Sciatic nerve (tissue), 2 donors: ENCODE measurements at places on chromosomes 3 and 15.

DNA sequence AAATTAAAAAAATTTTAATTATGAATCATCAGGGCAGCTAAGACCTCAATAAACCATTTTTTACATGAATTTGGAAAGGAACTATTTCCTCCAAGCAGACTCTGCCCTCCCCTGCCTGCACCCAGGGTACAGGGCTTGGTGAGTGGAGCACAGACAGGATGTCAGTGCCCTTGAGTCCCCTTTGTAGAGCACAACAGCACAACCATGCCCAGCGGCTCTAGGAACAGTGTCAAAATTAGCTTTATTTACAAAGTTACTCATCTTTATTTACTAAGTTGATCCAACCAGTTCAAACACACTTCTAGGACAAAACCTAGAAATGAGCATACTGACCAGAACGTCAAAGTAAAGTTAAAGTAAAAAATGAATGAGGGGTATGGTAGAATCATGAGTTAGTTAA lies 90.6 kb upstream of the TSC22D2 start:
- DNase-seq, result no peak

DNA sequence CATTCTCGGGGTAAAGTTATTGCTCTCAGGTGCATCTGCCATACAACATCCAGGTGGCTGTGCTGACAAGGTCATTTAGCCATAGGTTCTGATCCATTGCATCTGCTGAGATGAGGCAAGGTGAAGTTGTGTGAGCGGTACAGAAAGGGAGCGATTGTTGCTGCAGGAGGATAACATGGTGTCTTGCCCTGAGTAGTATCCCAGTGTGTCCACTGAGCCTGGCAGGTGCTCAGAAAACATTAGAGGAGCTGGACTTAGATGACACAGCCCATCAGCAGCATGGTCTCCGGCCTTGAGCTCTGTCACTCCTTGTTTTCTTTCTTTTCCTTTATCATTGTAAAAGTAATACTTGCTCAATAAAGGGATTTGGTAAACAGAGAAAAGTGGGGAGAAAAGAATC lies 161.1 kb upstream of the ATP10A start:
- no peak for DNase-seq

DNA sequence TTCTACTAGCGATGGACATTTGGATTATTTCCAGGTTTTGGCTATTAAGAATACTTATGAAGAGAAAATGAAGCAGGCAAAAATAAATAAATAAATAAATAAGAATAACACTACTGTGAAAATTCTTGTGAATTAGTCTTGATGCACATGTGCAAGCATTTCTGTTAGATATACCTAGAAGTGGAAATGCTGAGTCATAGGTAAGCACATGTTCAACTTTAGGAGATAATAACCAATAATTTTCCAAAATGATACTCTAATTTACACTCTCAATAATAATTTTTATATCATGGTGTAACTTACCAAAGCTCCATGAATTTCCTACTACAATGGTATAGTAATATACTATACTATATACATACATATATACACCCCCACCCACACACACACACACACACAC lies 23.4 kb downstream of the EMC4 start:
- DNase-seq, result no peak

DNA sequence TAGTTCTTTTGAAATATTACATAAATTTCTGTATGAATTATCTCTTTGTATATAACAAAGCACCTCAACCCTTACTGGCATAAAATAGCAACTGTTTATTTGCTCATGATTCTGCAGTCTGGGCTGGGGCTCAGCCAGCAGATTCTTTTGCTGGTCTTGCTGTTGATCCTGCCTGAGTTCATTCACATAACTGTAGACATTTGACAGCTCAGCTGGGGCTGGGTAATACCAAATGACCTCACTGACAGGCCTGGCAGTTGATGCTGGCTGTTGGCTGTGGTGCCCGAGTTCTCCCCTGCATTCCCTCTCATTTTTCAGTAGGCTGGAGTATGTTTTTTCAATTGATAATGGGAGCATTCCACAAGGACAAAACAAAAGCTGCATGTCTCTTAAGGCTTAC lies 449.9 kb upstream of the GOLIM4 start:
- no peak for DNase-seq

DNA sequence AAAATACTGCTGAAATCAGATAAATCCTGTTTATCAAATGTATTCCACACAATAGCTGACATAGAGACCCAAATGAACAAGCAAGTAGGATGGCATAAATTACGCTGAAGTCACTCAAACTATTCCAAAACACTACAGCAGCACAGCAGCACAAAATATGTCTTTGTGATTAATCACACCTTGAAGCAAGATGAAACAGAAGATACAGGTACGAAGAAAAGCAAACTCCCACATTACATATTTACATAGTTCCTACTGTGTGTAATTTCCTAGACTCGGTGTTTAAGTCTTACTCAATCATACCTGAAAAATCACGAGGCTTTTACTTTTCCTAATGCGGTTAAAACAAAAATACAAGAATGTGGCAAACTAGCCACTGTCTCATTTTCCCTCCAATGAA lies 38.3 kb downstream of the CHSY1 start:
- no peak for DNase-seq

DNA sequence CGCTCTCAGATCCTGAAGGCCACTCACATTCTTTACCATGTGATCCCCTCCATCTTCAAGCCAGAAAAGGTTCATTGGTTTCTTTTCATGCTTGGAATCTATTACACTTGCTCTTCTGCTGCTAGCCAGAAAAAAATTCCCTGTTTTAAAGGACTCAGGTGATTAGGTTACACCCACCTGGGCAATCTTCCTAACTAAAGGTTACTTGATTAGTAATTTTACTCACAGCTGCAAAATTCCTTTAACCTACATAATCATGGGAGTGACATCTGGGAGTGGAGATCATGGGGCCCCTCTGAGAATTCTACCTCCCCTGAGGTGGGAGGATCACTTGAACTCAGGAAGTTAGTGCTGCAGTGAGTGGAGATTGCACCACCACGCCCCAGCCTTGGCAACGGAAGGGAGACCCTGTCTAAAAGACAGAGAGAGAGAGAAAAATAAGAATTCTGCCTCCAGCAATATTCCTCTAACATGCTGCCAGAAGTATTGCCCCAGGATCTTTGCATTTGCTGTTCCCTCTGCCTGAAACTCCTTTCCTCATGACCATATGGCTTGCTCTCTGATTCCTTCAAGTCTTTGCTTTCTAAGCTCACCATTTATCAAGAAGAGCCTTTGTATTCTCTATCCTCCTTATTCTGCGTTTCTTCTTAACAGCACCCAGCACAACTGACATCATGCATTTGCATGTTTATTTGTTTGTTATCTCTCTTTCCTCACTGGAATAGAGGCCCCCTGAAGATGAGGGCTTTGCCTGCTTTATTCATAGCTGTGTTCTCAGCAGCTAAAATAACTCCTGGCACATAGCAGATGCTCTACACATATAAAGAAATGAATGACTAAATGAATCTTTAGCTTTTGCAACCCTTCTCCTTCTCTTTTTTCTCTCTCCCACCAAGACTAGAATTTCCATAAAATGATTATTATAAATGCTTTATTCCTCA lies 68.2 kb downstream of the EDEM1 start:
- no peak for DNase-seq

- DNase-seq, result no peak
Observed at GRCh38 chr3:52887166-52887565, 10.2 kb downstream of the STIMATE start.

DNA sequence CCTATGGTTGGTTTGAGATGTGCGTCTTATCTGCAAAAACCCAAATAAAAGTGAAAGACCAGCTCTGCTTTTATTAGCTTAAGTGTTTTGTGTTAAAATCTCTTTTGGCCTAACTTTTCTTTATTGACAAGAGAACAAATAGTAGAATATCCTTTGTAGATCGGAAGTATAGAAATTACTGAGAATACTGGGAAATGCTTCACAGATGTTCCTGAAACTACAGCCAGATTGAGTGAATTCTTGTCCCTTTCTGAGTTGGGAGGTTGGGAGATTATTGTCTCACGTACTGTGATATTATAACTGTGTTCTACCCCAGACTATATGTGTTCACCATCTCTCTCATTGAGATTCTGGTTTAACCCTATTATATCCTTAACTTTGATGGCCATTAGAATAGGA lies 21.7 kb downstream of the RAB8B start:
- DNase-seq, result no peak

DNA sequence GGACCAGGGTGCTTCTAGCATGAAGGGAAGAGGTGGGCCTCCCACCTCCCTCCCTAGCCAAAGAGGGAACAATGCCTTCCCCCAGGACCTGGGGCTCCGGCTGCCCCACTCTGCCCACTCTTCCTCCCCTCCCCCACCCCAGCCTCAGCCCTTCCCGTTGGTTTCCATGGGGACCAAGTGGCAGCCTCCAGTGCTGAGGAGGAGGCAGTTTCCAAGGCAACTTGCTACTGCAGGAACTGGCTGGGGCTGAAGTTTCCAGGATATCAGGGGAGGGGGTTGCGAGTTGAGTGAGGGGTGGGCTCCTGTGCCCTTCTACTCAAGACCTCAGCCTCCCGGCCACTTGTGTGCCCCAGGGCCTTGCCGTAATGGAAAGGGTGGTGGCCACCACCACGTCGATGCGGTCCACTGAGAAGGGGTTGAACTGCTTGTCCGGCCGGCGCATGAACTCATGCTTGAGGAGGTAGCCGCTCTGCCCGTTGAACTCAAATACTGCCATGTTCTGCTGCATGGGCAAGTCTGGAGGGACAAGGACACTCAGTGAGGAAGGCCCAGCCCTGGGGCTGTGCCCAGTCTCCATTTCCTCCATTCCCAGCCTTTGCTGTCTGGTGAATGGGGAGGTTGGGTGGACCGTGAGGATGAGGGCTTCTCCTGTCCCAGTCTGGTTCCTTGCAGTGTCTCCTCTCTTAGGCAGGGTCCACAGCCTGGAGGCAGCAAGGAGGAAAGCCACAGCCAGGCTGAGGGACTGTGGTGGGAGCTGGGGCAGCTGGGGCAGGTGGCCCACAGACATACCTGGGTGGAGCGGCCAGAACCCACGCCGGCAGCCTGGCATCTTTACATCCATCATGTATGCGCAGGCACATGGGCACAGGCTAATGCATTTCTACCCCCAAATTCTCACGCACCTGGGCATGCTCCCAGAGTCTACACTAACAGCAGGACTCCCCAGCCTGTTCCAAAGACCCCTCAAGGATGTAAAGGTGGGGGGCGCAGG lies 11.3 kb upstream of the ANKRD63 start:
- DNase-seq, result no peak

DNA sequence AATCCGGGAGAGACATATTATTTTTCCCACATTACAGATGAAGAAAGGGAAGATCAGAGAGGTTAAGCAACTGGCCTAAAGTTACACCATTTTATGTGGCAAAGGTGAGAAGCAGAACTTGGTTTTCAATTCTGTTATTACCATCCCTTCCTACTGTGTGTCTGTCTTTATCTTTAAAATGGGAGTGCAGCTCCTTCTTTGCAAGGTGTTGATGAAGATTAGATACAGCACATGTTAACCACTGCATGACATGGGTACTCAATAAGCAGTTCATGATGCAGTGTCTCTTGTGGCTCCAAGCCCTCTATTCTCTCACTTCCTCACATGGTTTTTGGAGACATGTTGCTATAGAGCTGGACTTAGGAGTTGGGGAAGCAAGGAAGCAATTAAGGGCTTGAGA lies 23.1 kb upstream of the TBC1D21 start:
- no peak for DNase-seq

DNA sequence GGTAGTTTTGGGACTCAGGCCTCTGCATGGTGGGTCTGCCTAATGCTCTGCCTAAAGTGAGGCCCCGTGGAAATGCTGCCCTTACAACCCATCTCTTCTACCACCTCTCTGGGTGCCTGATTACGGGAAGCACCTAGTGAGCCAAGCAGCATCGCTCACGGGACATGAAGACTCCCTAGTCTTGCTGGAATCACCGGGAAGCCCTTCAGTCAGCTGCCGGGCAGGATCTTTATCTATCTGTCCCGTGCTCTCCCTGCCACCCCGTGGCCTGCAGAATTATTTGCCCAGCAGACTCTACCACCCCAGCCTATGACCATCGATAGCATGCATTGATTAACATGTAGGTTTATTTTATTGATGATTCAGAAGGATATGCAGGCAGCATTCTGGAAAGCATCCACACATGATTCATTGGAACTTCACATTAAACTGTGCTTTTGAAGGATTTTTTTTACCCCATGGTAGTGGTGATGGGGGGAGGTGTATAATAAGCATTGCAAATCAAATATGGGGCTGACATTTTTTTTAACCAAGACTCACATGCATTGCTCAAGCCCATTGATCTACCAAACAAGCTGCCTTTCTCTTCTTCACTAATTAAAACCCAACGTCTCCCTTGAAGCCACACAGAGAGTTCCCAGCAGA lies 63.1 kb downstream of the ATP2B2 start:
- no peak for DNase-seq

GRCh38 chr3:126998728-126999127 lies 15.8 kb downstream of the PLXNA1 start:
- DNase-seq, result no peak

DNA sequence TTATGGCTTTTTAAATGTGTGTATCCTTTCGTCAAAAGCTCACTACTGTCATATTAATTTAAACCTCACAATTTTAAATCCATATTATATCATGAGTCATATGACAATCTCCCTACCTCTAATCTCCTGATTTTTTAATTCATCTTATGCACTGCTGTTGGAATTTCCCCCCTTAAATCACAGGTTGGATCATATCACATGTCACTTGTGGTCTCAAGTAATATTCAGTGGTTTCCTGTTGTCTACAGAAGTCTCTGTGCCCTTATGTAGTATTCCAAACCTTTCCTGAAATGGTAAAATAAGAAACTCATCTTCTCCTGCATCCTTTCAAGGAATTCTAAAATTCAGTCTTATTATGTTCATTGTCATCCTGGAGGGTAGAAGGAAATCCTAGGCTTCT lies 116.0 kb upstream of the CBLB start:
- no peak for DNase-seq

GRCh38 chr15:91282486-91282885 lies 182.4 kb downstream of the SV2B start:
- no peak for DNase-seq

DNA sequence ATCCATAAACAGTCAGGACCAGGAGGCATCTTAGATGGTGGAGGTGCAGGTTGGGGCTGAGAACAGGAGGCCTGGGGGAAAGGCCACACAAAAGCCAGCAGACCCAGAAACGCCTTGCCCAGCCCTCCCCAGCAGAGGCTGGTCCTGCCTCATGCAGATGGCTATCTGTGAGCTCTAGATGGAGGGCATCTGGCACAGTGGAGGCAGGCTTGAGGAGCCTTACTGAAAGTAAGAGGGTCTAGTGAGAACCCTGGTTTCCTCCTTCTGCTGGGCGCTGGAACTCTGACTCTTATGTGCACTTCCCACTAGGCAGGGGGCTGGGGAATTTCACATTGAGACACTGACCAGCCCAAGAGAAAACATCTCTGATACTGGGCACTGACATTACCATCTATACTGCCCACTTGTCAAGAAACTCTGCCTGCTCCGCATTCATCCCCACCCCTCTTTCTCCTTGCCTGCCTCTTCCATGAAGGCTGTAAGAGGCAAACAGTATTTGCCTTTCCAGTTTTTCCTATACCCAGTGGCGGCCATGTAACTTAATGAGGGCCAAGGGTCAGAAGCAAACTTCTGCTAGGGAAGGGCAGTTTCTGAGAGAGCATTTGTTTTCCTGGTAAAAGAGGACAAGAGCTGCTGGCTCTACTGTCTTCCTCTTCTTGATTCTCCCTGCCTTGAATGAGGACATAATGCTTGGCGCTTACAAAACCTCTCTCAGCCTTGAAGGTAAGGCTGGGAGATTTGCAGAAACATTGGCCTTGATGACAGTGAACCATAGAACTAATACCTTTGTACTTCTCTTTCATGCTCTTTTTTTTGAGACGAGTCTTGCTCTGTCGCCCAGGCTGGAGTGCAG lies 4.4 kb upstream of the SCN5A start:
- DNase-seq, result no peak
